ENCODE measurements at places on chromosomes 3 and 15.
A peak's percentile ranks its signal among the peaks of the same experiment; 100 is the strongest.

DNA sequence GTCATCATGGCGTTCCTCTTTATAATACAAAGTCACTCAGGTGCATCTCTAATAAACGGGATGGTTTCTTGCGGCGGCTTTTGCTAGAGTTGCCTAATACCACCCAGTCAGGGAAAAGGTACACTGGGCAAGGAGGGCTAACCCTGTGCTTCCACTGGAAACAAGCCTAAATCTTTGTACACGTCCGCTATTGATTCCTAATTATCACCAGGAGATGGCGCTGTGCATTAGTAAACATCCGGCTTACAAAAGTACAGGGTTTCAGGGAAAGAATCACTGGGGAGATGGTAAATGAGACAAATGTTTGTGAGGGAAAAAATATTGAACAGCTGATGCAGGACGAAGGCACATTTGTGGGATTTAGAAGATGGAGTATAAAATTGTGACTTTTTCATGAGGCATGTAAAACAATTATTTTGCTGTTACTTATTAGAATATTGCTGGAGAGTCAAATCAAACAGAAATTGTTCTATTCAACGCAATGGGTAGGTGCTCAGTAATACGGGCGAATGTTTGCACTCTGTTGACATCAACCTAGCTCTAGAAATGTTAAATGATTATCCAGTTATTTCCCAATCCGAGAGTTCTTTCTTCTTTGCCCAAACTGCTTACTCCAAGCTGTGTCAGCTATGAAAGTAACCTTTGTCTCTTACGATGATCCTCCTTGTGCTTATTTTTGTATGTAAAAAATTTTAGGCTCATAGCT lies 50.6 kb downstream of the GMNC start:
- ATAC-seq, result peak; percentile 81

GRCh38 chr15:100175406-100176114 lies 166.2 kb downstream of the ADAMTS17 start:
- ATAC-seq, result no peak

GRCh38 chr3:64238971-64239667 lies 13.9 kb upstream of the PRICKLE2 start:
- peak; percentile 99 for ATAC-seq

GRCh38 chr3:123789160-123789559 lies 95.0 kb downstream of the MYLK start:
- no peak for ATAC-seq

DNA sequence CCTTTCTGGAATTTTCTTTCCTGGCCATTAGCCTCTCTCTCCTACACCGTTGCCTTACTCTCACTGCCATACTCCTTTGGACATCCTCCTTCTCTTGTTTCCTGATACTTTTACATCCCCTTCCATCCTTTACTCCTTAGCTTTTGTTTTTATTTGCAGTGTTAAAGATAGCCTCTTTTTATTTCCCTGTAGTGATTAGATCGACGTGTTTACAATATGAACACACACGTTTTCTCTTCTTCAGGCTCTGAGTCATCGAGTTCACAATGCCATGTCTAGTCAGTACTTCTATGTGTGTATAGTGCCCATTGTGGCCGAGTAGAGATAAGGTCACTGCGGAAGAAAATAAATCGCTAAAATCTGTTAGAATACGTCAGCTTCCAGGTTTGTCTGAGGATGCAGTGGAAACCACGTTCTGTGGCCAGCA lies 208.5 kb downstream of the LPP start:
- ATAC-seq, result peak; percentile 70

DNA sequence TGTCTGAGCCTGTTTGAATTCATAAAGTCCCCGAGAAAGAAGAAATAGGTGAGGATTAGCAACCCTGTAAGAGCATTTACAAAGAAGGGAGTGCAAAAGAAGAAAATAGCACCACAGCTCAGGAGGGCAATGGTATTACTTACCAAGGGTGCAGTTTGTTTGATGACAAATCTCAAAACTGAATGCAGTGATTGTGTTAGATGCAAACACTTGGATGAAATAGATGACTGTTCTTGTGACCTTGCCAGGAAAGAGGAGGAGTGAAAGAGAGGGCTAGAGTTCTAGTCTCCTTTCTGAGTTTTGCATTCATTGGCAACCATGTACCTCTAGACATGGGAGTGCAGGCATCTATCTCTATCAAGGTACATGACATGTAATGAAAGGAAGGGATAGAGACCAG lies 1030.8 kb upstream of the CFAP20DC start:
- no peak for ATAC-seq
